ENCODE measurements at places on chromosomes 7 and 10.

- DNase-seq, result no peak
Measured at GRCh38 chr10:123781956-123782500, 109.6 kb downstream of the CPXM2 start.

DNA sequence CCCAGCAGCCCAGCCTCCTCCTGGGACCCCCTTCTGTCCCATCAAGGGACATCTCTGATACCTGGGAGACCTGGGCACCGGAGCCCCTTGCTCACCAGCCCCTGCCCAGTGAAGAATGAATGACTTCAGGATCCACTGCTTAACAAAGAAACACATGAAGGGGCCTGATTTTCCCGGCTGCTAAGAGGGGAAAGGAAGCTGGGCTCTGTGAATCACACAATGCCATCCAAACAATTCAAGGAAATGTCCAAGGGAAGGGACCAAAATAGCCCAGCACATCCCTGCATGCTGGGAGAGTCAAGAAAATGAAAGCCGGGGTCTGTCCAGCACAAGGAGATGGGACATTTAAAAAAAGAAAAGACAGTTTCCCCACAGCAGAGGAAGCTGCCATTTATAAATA lies 128.7 kb upstream of the JCAD start:
- no peak for DNase-seq

GRCh38 chr10:28691187-28691694 lies 13.9 kb downstream of the BAMBI start:
- DNase-seq, result no peak

DNA sequence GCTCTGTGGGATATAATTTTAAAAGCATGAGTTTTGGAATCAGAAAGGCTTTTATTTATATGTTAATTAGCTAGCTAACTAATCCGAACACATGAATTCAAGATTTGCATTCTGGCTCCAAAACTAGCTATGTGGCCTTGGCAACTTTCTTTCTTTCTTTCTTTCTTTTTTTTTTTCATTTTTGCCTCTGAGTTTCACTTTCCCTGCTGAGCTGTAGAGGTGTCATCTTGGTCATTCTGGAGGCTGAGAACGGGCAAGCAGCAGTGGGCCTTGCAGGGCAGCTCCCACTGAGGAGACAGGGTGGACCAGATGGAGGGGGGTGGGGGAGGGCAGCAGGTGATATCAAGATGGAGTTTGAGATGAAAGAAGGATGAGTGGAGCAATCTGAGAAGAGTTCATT lies 24.8 kb upstream of the SFMBT2 start:
- DNase-seq, result no peak

DNA sequence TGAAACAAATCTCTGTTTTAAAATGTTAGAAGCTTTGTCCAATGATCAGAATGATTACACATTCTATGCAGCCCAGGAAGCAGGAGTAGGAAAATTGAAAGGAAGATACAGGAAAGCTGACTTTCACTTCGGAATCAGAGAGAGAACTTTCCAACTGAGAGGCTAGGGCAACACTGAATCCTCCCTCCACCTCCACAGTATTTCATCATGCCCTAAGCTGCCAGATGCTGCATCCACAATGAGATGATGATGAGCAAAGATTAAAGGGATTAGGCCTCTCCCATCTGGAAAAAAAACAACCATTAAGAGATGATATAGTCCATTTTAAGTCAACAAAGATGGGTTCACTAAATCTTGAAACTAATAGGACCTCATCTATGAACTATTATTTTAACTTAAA lies 215.6 kb downstream of the GPR37 start:
- no peak for DNase-seq

DNA sequence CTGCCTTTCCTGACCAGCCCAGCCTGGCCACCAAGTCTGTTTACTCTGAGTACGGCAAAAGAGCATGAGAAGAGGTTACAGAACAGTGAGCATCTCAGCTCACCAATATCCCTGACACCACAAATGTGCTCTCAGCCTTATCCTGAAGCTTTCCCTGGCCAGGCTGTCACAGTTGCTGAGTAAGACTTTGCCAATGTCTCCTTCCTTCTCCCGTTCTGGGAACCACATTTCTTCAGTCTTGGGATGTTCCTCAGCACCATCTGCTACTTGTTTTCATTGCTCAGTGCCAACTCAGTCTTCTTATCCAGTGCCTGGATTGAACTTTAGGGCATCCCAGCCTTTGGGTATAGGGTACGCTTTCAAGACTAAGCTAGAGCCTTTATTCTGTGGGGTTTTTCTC lies 7.1 kb upstream of the KCNIP2 start:
- DNase-seq, result no peak

- DNase-seq, result peak; percentile 84
Measured at GRCh38 chr7:129843365-129843898, 109.3 kb downstream of the UBE2H start.

GRCh38 chr7:28686418-28686800 lies 271.7 kb downstream of the TRIL start:
- DNase-seq, result no peak

DNA sequence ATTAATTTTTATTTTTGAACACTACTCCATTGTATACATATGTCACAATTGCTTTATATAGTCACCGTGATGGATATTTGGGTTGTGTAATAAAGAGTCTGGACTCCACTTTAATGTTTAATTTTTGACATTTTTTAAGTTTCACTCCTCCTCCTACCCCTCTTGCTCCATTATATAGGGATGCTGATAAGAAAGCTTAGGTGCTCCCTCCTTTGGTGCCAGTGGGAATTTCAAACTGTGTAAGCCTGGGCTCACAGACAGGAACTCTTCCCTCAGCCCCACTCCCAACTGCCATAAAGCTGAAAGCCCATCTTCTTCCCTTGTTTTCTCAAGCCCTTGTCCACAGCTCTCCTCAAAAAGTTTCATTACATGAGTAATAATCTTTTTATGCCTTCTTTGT lies 47.6 kb downstream of the TWIST1 start:
- DNase-seq, result no peak

DNA sequence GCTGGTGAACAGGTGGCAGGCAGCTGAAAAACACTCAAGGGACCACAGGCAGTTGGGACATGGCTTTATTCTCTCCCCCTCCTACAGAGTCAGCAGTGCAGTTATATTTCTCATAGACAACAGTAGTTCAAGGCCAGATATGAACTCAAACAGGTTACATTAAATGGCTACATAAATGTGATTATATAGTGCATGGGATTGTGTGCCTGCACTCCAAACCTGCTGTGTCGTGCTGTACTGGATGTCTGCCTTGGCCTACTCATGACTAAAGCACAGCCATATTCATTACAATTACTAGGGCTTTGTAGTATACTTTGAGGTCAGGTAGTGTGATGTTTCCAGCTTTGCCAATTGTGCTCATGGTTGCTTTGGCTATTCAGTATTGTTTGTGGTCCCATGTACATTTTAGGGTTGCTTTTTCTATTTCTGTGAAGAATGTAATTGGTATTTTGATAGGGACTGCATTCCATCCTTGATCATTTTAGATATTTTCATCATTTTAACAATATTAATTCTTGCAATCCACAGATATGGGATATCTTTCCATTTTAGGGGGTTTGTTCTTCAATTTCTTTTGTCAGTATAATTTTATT lies 393.6 kb downstream of the CNTNAP2 start:
- no peak for DNase-seq

- DNase-seq, result no peak
Measured at GRCh38 chr10:33706191-33706590, 371.7 kb upstream of the NRP1 start.

- DNase-seq, result no peak
Measured at GRCh38 chr10:340646-341045, 205.4 kb downstream of the ZMYND11 start.

- no peak for DNase-seq
Measured at GRCh38 chr10:82440775-82441174, 565.8 kb downstream of the NRG3 start.

DNA sequence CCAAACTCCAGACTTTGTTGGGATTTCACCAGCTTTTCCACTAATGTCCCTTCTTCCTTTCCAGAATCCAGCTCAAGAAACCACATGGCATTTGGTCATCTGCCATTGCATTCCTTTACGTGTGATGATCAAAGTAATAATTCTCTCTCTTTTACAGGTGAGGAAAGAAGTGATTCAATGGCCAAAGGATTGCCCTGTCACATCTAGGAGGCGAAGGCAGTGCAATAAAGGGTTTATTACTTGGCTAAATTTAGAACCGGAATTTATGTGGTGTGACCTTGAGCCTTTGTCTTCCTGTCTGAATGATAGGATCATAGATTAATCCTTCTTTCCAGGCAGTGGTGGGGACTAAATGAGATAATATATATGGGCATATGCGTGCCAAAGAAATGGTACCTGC lies 58.3 kb upstream of the COBL start:
- no peak for DNase-seq

DNA sequence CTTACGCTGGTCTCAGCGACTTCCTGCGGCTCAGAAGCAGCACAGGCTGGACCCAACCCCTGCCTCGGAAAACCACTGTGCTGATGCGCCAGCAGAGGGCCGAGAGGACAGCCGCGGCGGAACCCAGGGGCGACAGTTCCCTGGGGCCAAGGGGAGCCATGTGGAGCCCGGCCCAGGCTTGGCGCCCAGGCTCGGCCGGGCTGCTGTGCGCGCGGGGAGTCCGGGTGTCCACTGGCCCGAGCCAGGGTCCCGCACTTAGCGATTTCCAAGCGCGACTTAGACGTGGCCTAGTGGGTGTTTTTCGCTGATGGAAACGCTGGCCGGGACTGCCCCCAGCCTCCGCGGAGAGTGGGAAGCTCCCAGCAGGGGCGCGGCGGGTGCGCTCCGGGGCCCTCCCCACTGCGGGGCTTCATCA lies 18.6 kb upstream of the ZNF32 start:
- no peak for DNase-seq

DNA sequence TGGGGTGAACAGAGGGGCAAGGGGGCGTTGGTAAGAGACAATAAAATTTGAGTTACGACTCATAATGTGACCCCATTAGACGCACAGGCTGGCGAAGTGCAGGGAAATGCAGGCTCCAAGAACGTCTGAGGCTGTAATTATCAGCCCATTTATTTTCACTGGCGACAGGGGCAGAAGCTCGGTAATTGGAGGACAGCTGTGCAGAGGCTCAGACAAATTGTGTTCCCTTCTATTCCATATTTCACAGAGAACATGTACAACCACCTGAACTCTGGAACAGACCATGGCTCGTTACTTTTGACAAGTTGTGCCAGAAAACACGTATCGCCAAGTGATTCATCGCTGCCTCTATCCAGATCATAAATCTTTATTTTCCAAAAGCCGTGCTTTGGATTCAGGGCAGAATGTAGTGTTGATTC lies 137.3 kb upstream of the FRMD4A start:
- DNase-seq, result no peak

DNA sequence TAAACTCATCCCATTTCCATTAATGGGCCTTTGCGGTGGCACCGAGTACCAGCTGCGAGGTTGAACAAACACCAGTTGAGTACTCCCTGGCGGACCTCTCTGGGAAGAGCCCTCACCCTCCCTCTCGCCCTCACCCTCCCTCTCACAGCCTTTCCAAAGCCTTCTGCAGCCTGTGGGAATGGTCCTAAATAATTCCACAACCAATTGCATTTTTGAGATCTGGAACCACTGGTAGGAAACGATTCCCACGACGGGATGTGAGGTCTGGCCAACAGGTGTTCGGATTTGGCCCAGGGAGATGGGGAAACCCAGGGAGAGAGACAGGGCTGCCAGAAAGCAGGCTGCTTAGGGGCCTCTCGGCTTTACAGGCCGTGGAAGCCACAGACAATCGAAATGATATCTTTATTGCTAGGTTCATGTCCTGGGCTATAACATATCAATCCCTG lies 5.3 kb downstream of the PTF1A start:
- DNase-seq, result peak; percentile 69
